Activated T-cell treated with anti-CD3 and anti-CD28 coated beads, Interleukin-2, amount 50 U/mL, for 1 hour (primary cell): ENCODE measurements at places on chromosomes 4 and X.
A peak's percentile ranks its signal among the peaks of the same experiment; 100 is the strongest.

GRCh38 chrX:136608295-136608933, 39.5 kb upstream of the CD40LG start:
- DNase-seq = peak; percentile 64

- no peak for DNase-seq
Observed at GRCh38 chrX:32514986-32515385, 696.4 kb downstream of the DMD start.

GRCh38 chrX:129227366-129227765, 295.9 kb downstream of the SMARCA1 start:
- DNase-seq = no peak

GRCh38 chr4:68299492-68300457, 50.1 kb downstream of the YTHDC1 start:
- no peak for DNase-seq

DNA sequence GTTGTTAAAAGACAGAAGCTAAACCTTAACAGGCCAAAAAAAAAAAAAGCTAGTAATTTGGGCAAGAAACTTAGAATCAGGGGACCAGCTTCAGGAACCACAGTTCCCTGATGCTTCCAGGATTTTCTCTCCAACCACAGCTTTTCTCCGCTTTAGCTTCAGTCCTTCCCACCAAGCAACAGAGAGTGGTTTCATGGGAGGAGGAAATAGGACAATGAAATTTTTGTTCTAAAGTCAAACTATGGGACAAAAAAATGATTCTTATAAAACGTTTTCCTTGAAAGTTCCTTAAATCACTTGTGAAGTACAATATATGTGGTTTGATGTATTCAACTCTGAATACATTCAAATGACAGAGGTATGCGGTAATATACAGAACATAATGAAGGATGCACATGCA, 71.0 kb upstream of the DHX15 start:
- DNase-seq = no peak

- DNase-seq = no peak
Observed at GRCh38 chrX:11426712-11427452, 133.7 kb downstream of the AMELX start.

GRCh38 chr4:114980932-114981708, 132.3 kb downstream of the NDST4 start:
- DNase-seq = no peak

DNA sequence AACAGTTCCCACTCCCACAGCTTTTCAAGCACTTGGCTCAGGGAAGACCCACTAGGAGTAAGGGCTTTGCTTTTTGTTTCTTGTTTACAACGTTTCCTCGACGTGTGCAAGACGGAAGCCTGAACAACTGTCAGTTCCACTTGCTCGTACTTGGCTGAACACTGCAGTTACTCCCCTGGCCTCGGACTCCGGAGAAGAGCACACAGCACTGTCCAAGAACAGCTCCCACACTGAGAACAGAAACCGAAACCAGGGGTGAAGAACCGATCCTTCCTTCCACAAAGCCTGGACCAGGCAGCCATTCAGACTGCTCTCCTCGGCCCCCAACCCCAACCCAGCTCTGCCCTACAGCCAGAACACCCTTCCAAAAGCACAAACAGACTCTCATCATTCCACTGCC, 25.5 kb downstream of the IRF2 start:
- no peak for DNase-seq

DNA sequence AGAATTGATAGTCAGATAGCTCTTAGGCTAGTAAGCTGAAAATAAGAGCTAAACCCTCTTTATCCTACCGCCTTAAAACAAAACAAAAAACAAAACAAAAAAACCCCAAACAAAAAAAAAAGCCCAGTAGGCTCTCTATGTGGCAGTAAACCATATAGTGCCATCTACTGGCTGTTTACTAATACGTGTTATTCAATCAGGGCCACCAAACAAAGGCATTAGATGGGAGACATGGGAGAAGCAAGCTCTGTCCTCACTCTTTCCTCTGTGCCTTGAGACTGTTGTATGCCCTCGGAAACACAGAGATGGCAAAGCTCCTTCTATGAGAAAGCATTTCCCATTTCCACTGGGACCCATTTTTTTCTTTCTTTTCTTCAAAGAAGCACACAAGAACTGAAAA, 148.8 kb upstream of the MID1 start:
- DNase-seq = no peak

DNA sequence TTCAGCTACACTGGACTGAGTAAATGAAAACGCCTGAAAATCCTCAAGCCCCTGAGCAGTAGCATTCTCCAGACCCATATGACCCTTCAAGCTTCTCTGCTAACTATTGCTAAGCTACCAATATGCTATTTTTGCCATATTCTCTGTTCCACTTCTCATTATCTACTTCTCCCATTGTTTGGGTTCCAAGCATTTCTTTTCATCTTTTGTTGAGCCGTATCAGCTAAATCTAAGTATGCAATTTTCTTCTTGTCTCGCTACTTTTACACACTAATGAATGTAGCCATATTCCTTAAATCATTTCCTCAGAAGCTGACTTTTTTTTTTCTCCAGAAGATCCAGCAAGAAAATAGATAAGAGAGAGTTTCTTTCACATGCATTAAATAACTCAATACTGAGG, 128.4 kb downstream of the AGTR2 start:
- DNase-seq = no peak

GRCh38 chr4:68907788-68908700, 43.6 kb downstream of the UGT2A3 start:
- DNase-seq = no peak

- no peak for DNase-seq
Observed at GRCh38 chrX:16462912-16463311, 187.0 kb upstream of the S100G start.

- DNase-seq = no peak
Observed at GRCh38 chr4:177070533-177071058, 239.1 kb upstream of the NEIL3 start.

DNA sequence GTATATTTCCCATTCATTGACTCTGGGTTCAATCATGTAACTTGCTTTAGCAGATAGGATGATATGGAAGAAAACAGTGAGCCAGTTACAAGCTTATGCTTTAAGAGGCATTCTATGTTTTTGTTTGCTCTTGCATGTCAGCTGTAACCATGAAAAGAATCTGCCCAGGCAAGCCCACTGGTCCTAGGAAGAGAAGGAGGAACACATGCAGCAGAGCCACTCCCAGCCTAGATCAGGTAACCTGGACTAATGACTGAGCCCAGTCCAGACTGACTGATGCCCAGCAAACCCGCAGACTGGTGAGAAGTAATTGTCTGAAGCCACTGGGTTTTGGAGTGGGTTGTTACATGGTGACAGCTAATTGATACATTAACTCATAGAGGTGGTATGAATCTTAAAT, 167.9 kb downstream of the COL4A6 start:
- no peak for DNase-seq
